ENCODE measurements at places on chromosomes 13 and 19.

DNA sequence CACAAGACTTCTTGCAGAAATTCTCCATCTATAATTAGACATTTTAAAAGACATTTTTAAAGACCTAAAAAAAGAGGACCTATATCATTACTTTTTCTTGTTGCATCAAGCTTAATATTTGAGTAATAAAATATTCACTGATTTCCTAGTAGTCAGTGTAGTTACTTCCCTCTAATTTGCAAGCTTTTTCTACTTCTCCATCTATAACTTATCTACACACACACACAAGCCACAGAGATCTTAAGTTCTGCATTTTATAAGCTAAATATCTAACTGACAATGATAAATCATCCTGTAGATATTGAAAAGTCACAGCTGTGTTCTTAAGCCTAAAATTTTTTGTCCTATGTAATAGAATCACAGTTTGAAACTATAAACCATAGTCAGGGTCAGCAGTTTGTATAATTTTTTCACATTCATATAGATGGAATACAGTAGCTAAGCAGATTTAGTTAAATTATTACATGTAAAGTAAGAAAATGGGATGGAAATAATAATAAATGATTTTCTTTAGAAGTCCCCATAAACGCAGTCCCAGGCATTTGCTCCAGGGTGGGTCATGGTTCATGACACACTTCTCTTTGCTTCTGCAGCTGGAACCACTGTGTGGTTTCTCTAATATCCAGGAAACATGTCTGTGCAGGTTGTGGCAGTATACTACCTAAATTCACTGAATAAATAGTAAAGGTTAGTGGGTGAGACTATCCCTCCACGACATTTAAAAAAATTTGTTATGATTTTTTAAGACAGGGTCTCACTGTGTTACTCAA, 60.2 kb downstream of the ESD start:
- DNase-seq = no peak

DNA sequence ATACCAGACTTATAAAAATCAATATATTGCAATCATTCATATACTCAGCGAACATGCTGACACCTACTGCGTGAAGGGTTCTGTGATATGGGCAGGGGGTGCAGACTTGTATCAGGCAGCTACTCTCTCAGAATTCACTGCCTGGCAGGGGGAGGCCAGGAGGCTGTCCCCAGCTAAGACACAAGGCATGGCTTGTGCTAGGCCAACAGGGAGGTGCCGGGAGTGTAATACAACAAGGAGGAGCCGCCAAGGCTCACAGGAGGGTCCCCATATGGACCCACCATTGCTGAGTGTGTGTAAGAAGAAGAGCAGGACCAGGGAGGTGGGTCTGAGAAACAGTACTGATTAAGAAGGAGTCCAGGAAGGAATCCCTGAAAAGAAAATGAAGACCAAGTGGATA, 97.2 kb downstream of the COL4A2 start:
- DNase-seq = no peak

- DNase-seq = no peak
Measured at GRCh38 chr19:1609103-1609396, 3.8 kb upstream of the UQCR11 start.

GRCh38 chr13:106393776-106394175, 141.7 kb downstream of the EFNB2 start:
- no peak for DNase-seq

DNA sequence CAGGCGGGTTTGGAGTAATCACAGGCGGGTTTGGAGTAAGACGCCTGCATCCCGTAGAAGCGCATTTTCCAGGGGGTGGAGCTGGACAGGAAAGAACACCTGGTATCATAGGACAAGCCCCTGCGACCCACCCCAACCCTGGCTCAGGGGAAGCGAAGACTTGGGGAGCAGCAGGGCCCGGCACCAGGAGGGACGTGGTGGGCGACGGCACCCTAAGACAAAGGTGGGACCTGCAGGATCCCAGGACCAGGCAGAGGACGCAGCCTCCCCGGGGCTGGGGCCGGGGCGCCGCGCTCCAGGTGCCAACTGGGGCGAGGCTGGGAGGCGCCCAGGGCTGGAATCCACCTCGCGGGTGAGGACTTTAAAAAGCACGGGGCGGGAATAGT, 520 bp downstream of the ZNF600 start:
- no peak for DNase-seq

- no peak for DNase-seq
Measured at GRCh38 chr13:76976490-76976889, 15.4 kb upstream of the CLN5 start.

DNA sequence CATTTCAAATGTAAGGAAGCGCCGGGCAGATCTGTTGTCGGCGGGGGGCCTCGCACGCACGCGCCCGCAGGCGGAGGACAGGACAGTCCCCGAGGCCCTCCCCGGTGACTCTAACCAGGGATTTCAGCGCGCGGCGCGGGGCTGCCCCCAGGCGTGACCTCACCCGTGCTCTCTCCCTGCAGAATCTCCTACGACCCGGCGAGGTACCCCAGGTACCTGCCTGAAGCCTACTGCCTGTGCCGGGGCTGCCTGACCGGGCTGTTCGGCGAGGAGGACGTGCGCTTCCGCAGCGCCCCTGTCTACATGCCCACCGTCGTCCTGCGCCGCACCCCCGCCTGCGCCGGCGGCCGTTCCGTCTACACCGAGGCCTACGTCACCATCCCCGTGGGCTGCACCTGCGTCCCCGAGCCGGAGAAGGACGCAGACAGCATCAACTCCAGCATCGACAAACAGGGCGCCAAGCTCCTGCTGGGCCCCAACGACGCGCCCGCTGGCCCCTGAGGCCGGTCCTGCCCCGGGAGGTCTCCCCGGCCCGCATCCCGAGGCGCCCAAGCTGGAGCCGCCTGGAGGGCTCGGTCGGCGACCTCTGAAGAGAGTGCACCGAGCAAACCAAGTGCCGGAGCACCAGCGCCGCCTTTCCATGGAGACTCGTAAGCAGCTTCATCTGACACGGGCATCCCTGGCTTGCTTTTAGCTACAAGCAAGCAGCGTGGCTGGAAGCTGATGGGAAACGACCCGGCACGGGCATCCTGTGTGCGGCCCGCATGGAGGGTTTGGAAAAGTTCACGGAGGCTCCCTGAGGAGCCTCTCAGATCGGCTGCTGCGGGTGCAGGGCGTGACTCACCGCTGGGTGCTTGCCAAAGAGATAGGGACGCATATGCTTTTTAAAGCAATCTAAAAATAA, 18.2 kb downstream of the IL17D start:
- DNase-seq = no peak

DNA sequence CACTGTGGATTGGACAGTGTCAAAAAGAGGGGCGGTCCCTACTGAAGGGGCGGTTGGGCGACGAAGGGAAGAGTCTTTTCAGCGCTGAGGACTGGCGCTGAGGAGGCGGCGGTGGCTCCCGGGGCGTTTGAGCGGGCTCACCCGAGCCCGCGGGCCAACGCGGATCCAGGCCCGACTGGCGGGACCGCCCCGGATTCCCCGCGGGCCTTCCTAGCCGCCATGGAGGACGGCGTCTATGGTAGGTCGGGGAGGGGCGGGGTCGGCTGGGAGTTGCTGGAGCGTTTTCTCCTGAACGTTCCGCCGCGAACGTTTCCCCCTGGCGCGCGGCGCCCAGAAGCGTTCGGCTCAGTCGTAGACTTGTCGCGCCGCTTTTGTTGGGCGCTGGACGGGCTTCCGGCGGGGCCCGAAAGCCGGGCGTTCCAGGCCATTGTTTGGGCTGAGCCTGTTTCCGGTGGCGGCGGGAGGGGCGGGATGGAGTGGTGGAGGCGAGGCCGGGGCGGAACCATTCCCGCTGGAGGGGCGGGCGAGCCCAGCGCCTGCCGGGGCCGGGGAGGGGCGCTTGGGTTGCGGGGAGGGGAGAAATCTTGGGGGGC, at the start of gene CYTH2:
Gene CYTH2, plus strand, starts transcription at position 81 of the 593 bp plus-strand sequence. Its CDS starts 139 bp downstream, at position 220.
- peak; percentile 80 for DNase-seq

- peak; percentile 46 for DNase-seq
Measured at GRCh38 chr19:19385896-19386869, 19.3 kb upstream of the GATAD2A start.
